ENCODE measurements at places on chromosomes 5 and 9.

DNA sequence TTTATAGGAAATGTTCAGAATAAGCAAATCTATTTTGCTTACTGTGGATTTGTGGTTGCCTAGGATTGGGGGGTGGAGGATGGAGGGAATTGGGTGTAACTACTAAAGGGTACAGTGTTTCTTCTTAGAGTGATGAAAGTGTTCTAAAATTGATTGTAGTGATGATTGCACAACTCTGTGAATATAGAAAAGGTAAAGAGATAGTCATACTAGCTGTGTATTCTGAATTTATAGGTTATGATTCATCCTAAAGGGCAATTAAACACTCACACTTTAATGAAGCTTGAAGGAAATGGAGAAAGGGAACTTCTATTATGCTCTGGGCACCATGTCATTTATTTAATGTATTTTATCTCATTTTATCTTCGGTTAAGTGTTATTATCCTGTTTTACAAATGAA, 9.9 kb downstream of the TXNDC8 start:
- no peak for DNase-seq

DNA sequence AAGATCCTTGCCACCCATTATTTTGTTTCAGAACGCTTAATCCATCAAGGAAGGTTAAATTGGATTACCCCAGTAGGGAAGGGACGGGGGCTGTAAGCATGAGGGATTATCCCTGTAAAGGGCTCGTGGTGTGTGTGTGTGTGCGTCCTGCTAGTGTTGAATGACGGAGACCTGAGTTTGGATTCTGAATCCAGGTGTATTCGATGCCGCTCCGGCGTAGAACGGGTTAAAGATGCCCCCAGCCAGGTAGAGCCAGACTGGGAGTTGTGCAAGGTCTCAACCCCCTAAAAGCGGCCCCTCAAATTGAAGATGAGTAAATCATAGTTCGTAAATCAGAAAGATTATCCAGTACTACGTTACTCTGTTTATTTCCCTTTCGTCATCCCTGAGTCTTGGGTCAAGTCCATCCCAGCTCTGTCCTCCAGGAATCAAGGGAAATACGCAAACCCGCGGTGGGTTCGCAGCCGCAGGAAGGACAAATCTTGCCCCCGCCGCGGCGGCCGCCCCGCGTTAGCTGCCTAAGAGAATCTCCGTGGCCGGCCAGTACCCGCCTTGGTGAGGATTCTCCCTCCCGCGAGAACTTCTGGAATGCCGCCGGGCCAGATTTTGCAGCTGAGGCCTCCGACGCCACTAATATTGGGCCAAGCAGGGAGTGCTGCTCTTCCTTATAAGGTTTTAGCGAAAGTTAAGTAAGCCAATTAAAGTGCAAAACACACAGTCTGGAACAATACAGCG, 586 bp upstream of the MTAP start:
- peak; percentile 82 for DNase-seq

DNA sequence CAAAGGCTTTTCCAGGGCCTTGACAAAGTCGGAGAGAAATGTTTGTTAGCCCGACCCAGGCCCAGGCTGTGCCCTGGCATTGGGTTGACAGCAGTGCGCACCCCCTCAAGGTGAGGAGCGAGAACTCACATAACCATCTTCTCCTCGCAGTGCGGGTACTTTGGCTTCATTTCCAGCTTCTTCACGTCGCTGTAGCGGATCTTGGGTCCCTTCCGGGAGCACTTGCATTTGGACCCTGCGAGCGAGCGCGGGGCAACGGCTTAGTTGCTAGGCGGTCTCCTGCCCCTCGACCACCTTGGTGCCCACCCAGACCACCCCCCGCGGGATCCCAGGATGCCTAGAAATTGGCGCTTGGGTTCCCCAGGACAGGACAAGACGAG, 496 bp downstream of the CXCL14 start:
- DNase-seq, result no peak

GRCh38 chr5:146151970-146152369, 30.5 kb downstream of the LARS1 start:
- DNase-seq, result peak; percentile 21

DNA sequence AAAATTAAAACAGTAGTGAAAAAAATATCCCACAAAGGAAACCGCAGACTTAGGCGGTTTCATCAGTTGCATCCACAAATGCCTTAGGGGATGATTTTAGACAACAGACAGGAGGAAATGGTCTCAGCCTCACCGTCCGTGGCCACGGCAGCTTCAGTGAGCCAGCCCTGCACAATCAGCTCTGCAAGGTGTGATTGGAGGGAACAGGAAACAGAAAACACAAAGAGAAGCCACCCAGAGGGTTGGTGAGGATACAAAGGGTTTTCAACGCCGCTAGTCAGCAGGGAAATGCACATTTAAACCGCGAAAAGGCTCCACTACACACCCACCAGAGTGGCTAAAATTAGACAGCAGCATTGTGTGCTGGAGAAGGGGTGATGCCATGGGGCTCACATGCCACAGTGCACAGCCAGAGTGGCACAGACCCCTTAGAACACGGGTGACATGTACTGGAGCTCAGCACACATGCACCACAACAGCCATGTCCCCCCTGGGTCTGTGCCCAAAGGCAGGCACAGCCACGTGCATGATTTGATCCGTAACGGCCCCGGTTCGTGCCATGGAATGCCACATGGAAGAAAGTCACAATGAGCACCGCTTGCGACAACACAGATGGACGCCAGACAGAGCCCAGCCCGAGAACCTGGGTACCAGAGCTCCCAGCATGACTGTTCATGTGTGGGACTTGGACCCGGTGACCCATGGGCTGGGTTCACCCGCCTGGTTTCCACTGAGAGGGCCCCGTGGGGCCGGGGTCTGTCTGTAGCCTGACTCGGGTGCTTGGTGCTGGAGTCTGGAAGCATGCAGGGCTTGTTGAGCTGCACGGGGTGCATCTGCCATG, 18.3 kb upstream of the TERT start:
- no peak for DNase-seq

DNA sequence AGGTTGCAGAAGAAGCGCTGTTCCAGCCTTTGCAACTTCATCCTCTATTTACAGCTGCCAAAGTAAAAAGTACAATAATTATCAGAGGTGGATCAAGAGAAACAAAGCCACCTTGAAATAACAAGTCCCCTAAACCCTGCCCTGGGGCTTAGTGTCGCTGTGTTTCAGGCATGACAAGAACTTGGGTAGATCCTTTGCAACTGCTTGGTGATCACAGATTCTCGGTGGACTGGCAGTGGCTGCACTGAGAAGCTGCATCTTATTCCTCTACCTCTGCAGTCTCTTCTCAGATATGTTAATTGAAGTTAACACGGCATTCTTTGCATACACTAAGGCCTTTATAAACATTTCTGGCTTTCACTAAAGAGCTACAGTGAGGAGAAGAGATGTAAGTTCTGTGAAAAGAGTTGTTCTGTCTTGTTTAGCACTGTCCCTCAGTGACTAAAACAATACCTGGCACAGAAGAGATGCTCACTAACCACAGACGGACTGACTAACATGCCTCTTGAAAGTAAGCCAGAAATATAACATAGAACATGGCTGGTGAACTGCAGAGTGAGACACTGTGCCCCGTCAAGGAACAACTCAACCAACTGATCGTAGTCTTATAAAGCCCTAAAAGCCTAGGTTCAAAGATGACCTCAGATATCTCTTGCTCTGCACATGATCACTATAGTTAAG, 144.2 kb downstream of the MLLT3 start:
- DNase-seq, result peak; percentile 73

Data from fibroblast of mammary gland (primary cell).